ENCODE measurements at places on chromosomes 3 and 15. TPM values are rescaled to one million over a fixed set of nuclear protein-coding genes. Genes with fewer than 3 reads are reported as not detected.
A peak's percentile ranks its signal among the peaks of the same experiment; 100 is the strongest.

DNA sequence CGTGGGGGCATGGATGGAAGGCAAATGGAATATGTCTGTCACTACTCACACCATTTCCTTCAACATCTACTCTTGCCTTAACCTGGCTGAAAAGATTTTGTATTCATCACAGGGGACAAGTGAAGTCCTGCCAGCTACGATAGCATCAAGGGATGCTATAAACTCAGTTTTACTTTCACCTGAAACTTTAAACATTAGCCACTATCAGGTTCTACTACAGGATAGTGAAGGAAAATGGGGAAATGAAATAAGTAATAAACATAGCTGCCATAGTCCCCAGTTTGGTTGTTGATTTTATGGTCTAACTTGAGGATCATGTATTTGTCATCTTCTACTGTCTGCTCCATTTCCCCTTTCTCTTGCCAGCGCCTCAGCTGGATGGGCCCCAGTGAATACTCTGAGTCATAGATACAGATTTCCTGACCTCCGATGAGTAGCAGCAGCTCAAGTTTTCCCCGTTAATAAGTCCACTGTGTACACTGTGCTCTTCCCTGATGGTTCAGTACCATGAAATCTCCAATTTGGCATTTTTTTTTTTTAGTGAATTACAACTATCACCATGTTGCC lies 338.2 kb upstream of the SLCO3A1 start:
- peak; percentile 60 for DNase-seq

- DNase-seq = no peak
These were observed 54.5 kb upstream of the GATA2 start for GRCh38 chr3:128547368-128547987.

The FBXO40 gene
- total RNA-seq = 207 TPM

DNA sequence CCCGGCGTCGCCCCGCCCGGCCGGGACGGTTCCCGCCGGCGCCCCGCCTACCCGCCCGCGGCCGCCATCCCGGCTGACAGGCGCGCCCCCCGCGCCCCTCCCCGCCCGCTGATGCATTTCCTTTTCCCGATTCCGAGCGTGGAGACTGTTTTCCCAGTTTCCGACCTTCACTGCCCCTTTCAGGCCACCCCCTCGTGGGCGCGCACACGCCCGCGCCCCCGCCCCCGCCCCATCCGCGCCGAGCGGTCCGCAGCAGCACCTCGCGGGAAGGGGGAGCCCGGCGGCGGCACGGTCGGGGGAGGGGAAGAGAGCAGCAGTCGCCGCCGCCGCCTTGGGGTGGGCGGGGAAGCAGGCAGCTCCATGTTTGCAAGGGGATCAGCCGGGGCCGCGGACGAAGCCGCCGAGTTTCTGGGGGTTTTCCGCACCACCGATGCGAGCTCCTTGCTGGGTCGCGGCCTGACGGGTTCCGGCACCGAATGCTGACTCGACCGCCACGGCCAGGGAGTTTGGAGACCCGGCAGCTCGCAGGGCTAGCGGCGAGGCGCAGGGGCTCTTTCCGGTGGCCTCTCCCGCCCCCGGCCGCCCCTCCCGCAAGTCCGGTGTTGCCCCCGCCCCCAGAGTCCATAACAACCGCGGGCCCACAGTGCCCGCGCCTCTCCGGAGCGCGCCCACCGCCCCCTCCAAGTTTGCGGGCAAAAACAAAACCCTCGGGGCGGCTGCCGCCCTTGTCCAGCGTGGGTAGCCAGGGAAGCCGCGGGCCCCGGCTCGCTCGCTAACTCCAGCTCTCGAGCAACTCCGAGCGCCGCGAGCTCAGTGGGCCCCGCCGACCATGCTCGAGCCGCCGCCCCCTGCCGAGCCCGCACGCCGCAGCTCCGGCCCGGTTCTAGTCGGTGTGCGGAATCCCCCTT lies 3.2 kb upstream of the SIN3A start:
- DNase-seq = peak; percentile 84

DNA sequence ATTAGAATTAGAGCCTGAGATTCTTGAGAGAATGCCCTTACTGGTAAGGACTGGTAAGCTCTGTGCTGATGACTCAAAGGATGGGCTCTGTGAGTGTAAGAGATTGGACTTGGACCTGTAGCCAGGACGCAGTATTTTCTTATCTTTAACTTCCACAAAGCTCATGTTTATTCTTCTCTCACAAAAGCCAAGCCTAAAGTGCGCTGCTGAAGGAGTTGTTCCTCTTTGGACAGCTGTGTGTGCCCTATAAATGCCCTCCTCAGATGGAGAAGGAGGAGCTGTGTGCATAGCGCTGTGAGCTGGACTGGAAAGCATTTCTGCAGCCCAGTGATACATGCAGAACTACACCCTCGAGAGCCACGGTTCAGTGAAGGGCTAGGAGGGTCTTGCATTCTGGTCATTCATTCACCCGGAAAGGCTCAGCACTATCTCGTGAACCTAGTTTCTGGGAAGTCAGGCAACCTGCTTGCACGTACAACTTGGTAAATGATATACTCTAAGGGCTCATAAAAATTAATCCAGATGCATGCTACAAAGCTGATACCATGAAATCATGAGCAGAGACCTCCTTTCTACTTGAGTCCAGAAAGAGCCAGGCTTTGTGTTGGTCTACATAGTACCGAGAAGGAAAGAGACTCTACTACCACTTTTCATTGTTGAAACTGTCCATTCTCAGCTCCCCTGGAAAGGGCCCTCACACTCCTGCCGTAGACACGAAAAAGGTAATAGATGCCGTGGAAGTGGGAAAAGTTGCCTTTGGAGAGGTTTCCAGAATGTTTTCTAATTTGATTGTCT lies 103.0 kb upstream of the TBL1XR1 start:
- no peak for DNase-seq

DNA sequence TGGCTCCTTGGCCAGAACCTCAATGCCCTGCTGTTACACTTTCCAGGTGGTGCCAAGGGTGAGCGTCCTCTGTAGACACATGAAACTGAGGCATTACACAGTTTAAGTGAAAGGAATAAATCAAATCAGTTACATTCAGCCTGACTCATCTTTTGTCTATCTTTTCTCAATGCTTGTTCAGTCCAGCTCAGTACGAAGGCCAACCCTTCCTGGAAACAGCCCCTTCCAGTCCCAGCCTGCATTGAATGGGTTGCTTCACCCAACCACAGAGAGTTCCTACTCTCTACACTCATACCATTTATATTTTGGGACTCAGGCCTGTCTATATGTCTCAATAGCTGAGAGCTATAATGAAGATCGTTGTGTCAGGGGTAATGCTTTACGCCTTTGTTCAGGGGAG lies 363.6 kb downstream of the RORA start:
- no peak for DNase-seq

- no peak for DNase-seq
These were observed 134.8 kb upstream of the ANKRD28 start for GRCh38 chr3:15932348-15933300.

- DNase-seq = no peak
These were observed 28.8 kb downstream of the CD47 start for GRCh38 chr3:108062051-108062450.

The MYD88 gene
- 7.3 TPM for total RNA-seq

- DNase-seq = no peak
These were observed 37.6 kb upstream of the SLC9A9 start for GRCh38 chr3:143885780-143886427.

The MUC20 gene
- 5.4 TPM for total RNA-seq

DNA sequence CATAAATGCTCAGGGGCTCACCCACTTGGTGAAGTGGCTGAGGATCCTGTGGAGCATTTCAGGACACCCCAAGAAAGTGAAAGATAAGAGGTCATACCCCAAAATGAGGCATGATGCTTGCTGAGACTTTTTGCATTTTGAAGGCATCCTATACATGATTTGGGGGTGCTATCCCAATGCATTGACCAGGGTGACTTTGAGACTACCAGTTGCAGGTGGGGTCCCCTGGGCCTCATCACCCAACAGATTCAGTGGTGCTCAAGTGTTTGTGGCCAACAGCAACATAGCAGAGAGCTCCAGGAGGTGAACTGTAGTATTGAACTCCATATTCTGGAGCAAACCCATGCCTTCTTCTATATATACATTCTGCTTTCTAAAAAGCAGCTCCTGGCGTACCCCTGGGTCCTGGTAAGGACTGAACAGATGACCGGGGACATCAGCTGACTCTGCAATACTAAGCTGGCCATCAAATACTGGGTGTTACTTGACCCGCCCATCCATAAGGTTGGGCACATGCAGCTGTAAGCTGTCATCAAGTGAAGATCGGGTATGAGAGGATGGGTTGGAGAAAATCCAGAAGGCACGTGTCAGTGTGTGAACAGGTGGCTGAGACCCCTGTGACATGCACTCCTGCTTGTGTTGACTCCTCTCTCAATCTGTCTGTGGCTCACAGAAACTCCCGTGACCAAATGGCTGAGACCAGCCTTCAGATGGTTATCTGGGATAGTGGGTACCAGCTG lies 143.3 kb downstream of the KLF13 start:
- no peak for DNase-seq
